ENCODE measurements at places on chromosomes 2 and 18.

- no peak for DNase-seq
Measured at GRCh38 chr2:234491897-234492296, 5.0 kb downstream of the ARL4C start.

- no peak for DNase-seq
Measured at GRCh38 chr2:84467389-84467788, 8.3 kb upstream of the SUCLG1 start.

DNA sequence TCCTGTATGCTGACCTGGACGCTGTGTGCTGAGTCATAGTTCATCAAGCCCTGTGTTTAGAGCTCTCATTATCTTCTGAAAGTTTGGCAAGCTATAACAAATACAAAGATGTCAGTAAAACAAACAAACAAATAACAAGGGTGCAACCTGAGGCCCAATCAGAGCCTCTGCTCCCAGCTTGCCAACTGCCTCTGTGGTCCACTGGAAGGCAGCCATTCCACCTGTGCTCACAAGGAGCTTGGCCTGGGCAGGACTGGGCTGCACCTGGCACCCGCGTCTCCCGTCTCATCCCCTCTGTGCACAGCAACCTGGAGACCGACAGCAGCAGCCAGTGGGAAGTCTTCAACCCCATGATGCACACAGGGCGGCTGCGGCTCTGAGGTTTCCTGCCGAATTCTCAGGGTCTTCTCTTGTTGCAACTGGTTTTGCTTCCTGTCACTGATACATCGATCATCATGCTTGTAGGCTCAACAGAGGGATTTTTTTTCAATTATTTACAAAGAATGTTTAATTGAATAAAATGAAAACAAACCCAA is 97.8 kb downstream of the TMEM18 start:
- DNase-seq: no peak

DNA sequence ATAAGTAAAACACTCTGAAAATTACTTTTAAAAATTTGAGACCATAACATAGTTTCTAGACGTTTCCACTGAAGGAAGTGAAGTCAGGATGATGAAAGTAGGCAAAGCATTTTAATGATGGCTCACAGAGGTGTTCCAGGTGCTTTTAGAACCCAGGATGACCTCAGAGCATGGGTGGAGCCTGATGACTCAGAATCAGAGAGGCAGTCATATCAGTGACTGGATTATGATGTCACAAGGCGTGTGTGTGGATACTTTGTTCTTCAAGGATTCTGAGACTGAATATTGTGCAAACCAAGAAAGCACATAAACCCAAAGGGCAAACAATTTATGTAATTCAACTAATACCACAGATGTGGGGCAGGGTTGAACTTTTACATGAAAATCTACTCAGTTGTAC is 208.0 kb upstream of the FBXO11 start:
- DNase-seq: no peak

- no peak for DNase-seq
Measured at GRCh38 chr2:106223347-106223746, 29.2 kb upstream of the UXS1 start.

- no peak for DNase-seq
Measured at GRCh38 chr2:241107031-241107783, 5.1 kb upstream of the MTERF4 start.

- DNase-seq: no peak
Measured at GRCh38 chr2:235061656-235062055, 109.8 kb downstream of the SH3BP4 start.

DNA sequence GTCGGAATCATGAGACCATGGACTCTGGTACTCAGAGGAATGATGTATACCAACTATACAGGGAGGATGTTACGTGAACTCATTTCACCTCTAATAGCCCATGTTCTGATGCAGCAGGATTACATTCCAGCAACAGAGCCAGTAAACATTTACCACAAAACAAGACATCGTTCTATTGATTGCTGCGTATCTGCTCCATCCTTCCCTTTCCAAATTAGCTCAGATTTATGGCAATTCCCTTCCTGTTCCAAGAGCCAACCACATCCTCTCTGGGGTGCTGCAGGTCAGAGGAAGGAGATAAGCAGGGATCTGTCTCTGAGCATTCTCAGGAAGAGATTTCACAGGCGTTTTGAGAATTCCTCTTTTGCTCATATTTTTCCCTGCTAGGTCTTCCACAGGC is 98.3 kb downstream of the KLF7 start:
- no peak for DNase-seq

GRCh38 chr2:62653582-62654422 is 51.7 kb upstream of the EHBP1 start:
- DNase-seq: no peak

GRCh38 chr2:2992634-2993033 is 385.0 kb downstream of the EIPR1 start:
- no peak for DNase-seq

GRCh38 chr18:28854964-28855363 is 678.0 kb upstream of the CDH2 start:
- DNase-seq: no peak

DNA sequence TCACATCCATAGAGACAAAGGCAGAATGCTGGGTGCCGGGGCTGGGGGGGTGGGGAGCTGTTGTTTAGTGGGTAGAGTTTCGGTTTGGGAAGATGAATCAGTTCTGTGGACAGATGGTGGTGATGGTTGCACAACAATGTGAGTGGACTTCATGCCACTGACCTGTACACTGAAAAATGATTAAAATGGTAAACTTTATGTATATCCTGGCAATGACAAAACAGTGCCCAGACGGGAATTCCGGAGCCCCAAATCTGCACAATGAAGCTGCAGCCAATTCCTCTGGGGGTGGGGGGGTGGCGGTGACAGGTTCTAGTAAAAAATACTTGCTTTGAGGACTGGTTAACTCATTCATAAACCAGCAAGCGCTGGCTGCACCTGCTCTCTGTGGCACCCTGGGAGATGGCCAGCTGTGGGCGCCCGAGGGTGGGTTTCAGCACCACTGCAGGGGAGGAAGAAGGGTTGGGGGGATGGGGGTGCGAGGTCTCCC is 81.8 kb upstream of the HPCAL1 start:
- no peak for DNase-seq
